ENCODE measurements at places on chromosomes 7 and 10. TPM values are rescaled to one million over a fixed set of nuclear protein-coding genes. Genes with fewer than 3 reads are reported as not detected.

The RSPH10B2 gene
- not detected for total RNA-seq

DNA sequence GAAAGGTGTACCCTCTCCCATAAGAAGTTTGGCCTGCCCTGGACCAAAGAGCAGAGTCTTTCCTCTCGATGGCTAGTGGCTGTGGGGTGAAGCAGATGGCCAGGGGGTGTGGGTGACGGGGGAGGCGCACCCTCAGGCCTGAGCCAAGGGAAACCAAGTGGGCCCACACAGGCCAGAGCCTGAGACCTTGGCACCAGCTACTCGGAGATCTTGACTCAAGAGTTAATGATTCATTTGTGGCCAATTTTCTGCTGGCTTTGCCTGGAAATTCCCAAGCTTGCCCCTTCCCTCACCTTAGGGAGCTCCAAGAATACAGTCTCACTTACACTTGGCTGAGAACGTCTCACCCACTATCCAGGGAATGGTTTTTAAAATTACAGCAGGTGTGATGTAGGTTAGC lies 42.7 kb downstream of the ZMIZ1 start:
- DNase-seq, result no peak

The MXI1 gene
- 24.4 TPM for total RNA-seq

The CDNF gene
- 1.6 TPM for total RNA-seq

The NODAL gene
- total RNA-seq, result not detected

GRCh38 chr7:107694386-107694785 lies 33.8 kb downstream of the SLC26A4 start:
- DNase-seq, result no peak

GRCh38 chr10:120077707-120078492 lies 185.4 kb downstream of the SEC23IP start:
- DNase-seq, result no peak

GRCh38 chr10:131149586-131149985 lies 161.9 kb downstream of the TCERG1L start:
- DNase-seq, result no peak

GRCh38 chr10:129843702-129844101 lies 120.4 kb downstream of the EBF3 start:
- DNase-seq, result no peak

DNA sequence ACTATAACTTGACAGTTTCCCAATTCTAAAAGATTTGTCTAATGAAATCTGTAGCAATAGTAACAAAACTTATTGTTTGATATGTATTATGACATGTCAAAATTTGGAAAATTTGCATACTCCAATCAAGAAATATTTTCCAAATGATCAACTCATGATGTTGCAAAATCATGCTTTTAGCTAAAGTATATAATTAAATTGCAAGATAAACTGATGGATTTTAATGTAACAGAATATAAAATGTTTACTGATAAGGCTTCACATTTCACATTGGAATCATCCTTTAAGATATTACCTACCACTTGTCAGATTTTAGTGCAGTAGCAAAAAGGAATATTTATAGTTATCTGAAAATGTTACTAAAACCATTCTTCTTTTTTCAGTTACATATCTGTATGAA lies 421.9 kb upstream of the SEMA3D start:
- no peak for DNase-seq

DNA sequence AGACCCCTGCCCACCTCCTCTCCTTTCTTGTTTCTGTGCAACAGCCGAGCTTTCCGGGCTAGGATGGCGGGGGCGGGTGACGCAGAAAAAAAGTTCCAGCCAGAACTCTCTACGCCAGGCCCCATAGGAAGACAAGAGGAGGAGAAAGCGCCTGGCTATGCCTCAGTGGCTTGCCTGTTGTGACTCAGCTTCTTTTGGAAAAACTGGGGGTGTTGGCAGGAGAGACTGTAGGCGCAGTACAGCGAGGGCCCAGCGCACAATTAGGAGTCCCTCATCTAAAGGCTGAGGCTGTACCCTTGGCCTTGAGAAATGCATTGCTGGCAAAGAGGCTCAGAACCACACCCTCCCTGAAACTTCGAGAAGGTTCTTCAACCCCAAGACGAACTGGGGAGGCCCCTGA lies 28.0 kb upstream of the KPNA7 start:
- DNase-seq, result no peak

The FZD1 gene
- total RNA-seq, result 0.30 TPM

The MARVELD1 gene
- total RNA-seq, result 2.7 TPM

GRCh38 chr10:7153750-7154149 lies 257.1 kb downstream of the SFMBT2 start:
- no peak for DNase-seq

GRCh38 chr10:24469993-24470392 lies 253.7 kb downstream of the ARHGAP21 start:
- DNase-seq, result no peak

- no peak for DNase-seq
Observed at GRCh38 chr10:132134241-132135052, 52.3 kb upstream of the DPYSL4 start.

DNA sequence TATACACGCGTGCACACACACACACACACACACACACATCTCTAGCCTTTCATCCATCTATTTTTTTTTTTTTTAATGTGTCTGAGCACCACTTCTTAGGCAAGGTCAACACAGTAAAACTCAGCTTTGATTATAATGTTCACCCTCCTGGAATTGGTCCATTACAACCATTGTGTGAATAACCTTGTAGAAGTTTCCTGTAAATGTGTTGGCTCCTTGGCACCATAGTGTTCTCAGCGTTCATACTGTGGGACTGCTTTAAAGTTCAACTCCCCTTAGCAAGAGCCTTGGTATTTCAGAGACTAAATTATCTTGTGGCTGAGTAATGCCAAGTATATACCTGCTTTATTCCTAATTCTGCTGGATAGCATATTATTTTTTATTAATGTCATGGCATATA lies 106.3 kb upstream of the PRPS1L1 start:
- DNase-seq, result no peak

The CRTAC1 gene
- not detected for total RNA-seq

DNA sequence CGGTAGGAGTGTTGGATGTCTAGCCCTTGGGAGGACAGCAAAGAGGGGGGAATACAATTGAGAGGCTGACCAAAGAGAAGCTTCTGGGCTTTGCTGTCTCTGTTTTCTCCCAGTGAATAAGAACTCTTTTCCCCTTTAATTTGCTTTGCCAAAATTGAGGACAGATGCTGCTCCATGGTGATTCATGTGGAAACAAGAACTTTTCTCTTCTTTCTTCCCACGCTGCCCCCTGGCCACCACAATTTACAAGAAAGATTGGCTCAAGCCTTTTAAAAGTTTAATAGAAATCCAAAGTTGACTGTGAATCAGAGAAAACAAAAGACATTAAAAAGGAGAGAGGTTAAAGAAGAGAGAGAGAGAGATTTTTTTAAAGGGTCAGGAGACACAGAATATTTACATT lies 49.0 kb downstream of the PRR15 start:
- DNase-seq, result no peak

- no peak for DNase-seq
Observed at GRCh38 chr7:30474893-30475292, 3.7 kb downstream of the NOD1 start.

DNA sequence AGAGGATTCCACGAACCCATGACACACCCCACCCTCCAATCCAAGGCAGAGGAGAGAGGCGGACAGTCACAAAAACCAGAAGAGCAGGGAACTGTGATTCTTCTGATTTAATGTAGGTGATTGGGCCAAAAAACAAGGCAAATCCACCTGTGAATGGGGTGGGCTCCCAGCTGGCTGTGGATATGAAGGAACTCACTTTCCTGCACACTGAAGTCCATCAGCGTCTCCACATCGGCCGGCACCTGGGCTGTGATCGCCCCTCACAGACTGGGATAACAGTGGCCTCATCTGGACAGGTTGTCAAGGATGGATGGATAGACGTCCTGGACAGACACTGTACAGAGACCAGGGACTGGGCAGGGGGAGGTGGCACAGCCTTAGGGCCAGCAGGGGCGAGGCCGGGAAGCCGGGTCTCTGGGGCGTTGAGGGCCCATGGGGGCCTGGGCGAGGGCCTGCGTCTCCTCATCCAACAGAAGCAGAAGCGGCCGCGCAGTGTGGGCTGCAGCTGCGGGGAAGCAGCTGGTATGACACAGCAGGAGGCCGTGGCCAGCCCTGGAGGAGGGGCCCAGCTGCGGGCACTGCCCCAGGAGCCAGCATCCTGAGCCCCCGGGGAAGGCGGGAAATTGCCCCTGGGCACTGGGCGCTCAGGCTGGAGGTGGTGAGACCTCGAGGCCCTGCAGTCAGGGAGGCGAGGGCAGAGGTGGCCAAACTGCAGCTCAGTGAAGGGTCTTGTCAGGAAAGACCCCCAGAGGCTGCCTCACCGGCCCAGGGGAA lies 54.2 kb downstream of the DIP2C start:
- no peak for DNase-seq

GRCh38 chr7:31102973-31103850 lies 51.1 kb downstream of the ADCYAP1R1 start:
- no peak for DNase-seq

DNA sequence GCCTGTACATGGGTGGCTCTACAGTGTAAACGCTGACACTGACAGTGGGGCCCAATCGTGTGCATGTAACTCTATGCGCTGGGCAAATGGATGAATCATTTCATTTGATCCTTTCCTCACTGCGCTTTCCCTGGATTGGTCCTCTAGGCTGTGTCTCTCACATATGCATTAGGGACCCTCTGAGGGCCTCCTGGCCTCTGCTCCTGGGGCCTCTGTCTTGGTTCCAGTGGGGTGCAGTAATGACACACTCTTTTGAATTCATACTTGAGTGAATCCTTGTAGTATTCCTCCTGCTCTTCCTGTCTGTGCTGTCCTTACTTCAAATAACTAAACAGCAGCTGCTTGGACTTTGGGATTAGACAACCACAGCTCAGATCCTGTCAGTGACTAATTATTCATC lies 176.5 kb upstream of the ADO start:
- DNase-seq, result no peak

The OR6B1 gene
- not detected for total RNA-seq

DNA sequence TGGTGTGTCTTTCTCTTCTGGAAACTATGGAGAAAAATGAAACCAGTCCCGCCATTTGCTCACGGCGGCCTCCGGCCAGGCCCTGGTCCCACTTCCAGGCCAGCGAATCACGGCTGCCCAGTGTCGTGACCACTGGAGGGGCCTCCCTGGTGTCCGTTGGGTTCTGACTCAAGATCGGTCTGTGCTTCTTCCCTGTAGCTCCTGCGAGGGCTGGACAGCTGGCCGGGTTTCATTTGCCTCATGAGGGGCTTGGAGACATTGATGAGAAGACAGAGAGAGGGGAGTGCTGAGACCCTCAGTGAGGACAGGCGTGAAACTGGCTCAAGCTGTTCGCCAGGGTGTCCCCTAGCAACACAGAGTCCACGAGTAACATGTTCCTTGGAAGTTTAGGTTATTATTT lies 108.6 kb downstream of the ADARB2 start:
- DNase-seq, result no peak

DNA sequence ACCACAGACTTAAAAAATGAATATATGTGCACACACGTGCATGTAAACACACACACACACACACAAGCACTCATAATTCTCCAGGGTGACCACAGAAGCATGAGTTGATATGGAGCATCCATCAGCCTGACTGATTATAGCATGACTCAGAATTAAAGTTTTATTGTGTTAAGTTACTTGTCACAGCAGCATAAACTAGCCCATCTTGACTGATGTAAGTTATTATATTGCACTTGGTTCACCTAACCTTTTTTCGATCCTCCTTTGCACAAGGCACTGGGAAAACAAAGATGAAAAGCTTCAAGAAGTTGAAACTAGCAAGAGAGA lies 18.8 kb upstream of the SLC35G1 start:
- DNase-seq, result no peak

The NEBL gene
- total RNA-seq, result 0.10 TPM

The EPHB6 gene
- 22.1 TPM for total RNA-seq

DNA sequence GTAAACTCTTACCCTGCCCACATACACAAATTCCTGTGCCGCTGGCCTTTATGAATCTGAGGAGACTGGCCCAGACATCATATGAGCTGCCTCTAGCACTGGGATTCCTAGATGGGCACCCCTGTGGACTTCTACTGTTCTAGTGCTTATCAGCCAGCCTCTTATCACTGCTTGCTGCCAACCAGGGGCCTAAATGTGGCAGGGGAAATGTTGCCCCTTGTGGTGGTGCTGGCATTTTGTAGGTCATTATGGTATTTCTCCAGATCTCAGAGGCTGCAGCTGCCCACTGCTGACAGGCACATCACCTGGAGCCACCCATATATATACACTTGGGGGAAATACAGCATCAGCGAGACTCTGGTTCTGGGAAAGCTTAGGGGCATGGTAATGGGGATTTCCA lies 5.4 kb downstream of the SFR1 start:
- peak; percentile 19 for DNase-seq

- no peak for DNase-seq
Observed at GRCh38 chr7:71290452-71290851, 158.5 kb downstream of the GALNT17 start.

The MOGAT3 gene
- total RNA-seq, result not detected

The TLX1 gene
- total RNA-seq, result not detected

GRCh38 chr10:103921248-103921647 lies 3.3 kb upstream of the STN1 start:
- DNase-seq, result no peak

DNA sequence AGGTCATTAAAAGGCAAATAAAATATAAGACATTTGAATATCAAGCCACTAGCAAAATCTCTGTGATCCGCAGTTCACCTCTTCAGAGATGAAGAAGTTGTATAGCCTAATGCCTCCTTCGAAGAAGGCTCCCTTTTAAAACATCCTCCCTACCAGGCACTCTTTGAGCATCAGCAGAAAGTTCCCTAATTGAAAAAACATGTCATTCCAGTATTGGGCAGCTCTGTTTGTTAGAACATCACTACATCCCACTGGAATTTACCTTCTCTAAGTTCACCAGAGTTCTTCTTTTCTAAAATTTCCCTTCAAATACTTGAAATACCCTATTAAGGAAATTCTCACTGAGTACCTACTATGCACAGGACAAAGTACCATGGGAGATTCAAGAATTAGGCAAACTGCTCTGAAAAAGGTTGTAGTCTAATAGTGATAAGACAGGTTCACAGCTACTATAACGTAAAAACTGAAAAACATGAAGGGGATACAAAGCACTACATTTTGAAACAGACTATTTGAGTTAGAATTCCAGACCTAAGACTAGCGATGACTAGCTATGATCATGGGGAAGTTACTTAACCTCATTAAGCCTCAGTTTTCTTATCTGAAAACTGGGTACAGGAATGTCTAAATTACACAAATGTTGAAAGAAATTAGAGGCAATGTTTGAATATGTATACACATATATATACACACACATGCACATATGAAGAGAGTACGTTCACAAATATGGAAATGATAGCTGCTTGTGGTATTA lies 128.7 kb downstream of the ELAPOR2 start:
- no peak for DNase-seq

Measured in activated naive CD4-positive, alpha-beta T cell treated with anti-CD3 and anti-CD28 coated beads for 36 hours (primary cell).